ENCODE measurements at places on chromosomes 6 and 20.

DNA sequence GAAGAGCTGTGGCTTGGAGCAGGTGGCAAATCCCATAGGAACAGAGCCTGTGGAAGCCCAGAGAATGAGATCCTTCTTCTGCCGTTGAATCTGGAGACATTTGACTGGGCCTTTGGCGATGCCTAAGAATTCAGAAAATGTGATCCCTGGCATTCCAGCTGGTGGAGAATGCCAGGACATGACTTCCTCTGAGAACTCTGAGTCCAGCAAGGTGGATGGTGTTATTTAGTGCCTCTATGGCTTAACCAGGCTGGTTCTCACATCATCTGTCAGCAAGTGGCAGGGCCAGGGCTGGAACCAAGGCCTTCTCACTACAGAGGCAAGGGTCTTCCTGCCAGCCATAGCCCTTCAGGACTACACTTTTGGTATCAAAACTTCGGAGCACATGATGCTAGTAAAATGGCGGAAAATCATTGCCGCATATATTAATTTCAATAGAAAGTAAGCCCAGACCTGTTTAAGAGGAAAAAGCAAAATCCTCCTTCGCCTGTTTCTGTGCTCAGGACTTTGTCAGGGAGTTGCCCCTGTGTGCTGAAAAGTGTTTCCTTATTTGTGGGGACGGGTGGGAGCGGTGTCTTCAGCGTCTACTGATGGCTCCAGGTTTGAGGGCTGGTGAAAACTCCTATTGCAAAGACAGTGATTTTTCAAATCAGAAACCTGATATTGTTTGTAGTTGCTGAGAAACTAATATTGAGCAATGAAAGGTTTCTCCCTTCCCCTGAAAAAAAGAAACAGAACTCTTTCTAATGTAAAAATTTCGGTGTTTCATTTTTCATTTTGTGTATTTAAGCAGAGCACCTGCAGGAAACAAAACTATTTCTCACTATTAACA is 23.9 kb downstream of the DUSP22 start:
- DNase-seq = no peak

- DNase-seq = peak; percentile 3
Measured at GRCh38 chr6:34341481-34341971, 50.9 kb downstream of the NUDT3 start.

- no peak for DNase-seq
Measured at GRCh38 chr6:109227646-109228045, 132.3 kb downstream of the CEP57L1 start.

GRCh38 chr6:127950566-127951145 is 49.8 kb upstream of the THEMIS start:
- DNase-seq = no peak

DNA sequence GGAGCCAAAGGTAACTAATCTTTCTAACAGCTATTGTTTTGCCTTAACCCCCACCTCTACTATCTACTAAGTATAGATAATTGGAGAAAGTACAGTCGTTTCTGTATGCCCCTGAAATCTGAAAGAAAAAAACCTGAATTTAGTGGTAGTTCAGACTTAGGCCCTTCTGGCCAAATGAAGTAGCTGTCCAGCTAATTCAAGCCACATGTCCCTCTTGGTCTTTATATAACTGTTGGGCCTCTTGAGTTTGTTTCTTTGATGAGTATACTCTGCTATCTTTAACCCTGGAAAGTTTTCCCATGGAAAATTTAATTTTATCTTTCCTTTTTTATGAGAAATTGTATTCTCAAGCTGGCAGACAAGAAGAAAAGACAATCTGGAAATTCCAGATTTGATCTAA is 73.0 kb upstream of the FAM8A1 start:
- no peak for DNase-seq

- DNase-seq = no peak
Measured at GRCh38 chr6:140178520-140178919, 804.1 kb upstream of the CITED2 start.

DNA sequence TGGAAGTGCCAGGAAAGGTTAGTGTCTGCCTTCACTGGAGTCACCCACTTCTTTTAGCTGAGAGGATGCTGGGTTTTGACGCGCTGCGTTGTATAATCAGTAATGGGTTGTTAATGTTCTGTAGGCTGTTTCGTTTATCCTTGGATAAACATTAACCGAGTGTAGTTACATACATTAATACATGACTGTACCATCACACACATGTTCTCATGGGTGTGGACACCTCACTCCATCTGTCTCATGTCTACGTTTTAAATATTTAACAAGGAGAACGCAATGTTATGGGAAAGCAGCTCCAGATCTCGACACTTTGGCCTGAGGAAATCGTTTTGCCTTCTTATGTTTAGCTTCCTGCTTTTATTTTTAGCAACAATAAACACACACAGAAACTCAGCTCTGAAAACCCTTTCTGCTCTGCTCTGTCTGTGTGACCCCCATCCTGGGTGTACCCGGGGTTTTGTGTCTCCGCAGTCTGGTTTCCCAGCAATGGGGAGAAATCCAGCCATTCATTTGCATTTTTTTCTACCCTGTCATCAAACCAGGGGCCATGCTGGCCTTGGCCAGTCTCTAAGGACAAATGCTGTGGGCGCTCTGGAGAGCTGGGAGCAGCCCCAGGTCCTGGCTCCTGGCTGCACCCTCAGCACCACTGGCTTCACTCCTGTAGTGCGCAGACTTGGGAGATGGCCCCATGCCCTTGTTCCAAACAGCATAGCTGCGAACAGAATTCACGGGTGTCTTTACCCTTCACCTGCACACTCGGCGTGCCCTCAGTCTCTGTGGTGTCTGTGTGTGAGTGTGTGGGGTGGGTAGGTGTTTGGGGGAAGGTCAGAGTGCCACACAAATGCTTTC is 110.8 kb downstream of the ERMARD start:
- no peak for DNase-seq

GRCh38 chr6:169791721-169792131 is 40.3 kb downstream of the ERMARD start:
- DNase-seq = no peak

- no peak for DNase-seq
Measured at GRCh38 chr6:26097268-26097875, 10.1 kb downstream of the HFE start.

DNA sequence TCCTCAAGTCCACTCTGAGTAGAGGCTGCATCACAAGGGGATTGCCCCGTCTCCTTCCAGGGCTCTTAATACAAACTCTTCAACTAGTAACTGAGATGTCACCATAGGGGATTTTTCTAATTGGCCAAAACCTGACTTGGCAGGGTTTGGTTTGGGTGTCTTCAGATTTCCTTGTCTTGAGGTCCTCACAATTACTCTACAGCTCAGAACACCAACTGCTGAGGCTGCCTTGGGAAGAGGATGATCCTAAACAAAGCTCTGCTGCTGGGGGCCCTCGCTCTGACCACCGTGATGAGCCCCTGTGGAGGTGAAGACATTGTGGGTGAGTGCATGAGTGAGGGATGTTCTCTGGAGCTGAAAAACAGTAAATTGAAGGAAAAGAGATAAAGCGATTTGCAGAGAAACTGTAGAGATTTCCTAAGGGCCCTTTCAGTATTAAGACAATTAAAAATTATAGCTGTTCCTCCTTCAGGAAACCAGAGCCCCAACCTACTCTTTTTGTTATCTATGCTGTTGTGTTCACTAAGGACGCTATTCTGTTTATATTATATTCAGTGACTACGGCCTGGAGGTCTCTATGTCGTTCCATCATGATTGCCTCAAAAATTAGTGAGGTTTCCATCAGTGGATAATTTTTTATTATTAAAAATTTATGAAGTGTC is at the start of gene HLA-DQA1:
TSS of gene HLA-DQA1 (plus strand) at position 188 of the 662 bp plus-strand sequence. CDS start at position 241, 53 bp downstream.
- no peak for DNase-seq

DNA sequence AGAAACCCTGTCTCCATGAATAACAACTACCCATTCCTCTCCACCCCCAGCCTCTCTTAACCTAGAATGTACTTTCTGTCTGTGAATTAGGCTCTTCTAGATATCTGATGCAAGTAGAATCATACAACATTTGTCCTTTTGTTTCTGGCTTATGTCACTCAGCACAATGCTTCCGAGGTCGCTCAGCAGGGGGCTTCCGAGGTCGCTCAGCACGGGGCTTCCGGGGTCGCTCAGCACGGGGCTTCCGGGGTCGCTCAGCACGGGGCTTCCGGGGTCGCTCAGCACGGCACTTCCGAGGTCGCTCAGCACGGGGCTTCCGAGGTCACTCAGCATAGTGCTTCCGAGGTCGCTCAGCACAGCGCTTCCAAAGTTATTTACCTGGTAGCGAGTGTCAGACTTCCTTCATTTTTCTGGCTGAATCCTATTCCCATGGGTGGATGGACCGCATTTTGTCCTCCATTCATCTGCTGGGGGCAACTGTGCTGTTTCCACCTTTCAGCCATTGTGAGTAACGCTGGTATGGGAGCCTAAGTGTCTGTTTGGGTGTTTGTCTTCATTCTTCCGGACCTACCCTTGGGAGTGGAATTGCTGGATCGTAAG is 31.0 kb upstream of the BHLHE23 start:
- no peak for DNase-seq

DNA sequence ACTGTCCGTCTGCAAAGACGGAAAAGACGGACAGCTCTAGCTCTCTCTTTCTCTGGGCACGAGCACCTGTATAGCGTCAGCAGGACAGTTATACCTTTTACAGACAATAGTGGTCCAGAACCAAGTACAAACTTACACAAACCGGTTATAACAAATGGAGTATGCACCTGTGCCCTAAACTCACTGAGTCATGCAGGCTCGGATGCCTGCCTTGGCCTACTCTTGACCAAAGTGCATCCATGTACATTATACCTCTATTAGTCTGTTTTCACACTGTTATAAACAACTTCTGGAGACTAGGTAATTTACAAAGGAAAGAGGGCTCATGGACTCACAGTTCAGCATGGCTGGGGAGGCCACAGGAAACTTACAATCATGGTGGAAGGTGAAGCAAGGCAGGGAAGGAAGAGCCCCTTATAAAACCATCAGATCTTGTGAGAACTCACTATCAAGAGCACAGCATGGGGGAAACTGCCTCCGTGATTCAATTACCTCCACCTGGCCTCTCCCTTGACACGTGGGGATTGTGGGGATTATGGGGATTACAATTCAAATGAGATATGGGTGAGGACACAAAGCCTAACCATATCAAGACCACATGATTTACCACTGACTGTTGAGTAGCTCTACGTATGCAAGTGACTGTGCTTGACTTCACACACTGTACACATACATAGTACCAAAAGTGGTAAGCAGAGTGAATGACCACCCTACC is 23.1 kb downstream of the MAN1A1 start:
- no peak for DNase-seq

- no peak for DNase-seq
Measured at GRCh38 chr20:49698477-49698876, 15.2 kb downstream of the B4GALT5 start.

DNA sequence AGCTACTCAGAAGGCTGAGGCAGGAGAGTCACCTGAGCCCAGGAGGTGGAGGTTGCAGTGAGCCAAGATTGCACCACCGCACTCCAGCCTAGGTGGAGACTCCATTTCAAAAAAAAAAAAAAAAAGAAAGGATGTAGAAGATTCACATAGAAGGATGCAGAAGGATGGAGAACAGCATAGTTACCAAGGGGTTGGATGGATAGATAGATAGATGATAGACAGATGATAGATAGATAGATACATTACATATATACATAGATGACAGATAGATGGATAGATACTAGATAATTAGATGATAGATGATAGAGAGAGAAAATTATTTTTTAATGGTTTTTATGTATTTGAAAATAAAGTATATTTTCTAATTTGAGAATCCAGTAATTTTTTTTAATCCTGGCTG is 160.7 kb upstream of the ARID1B start:
- no peak for DNase-seq
